ENCODE measurements at places on chromosomes 7 and 10.

DNA sequence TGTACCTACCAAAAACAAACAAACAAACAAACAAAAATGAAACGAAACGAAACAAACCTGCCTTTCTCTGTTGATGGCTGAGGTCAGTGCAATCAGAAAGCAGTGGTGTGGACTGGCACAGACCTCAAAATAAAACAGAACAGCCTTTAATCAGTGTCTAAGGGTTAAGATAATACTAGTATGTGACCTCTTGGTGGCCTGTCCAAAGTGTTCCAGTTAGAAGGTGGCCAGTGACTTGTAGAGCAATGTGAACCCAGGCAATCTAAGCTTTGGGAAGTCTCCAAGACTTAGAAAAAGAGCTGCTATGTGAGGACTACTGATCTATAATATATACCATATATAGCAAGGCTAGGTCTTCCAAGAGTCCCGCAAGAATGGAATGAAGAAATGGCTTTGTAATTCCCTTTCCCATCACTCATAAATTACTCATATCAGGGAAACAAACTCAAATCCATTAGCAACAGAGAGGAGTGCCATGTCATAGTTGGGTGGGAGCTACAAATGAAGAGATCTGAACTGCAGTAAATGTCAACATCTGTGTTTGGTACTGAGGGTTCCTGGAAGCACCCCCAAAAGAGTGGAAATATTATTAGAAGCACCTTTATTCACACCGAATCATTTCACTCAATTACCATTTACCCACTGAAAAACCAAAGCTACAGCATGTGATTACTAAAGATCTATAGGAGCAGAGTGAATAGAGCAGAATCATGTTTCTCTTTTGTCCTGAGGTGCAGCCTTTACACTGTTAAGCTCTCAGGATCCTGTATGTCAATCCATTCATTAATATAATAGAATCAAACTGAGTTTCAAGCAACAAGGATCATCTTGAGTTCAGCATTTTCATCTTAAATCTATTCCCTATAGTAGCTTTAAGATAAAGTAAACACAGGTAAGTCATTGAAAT lies 28.0 kb downstream of the ABLIM1 start:
- DNase-seq = no peak

DNA sequence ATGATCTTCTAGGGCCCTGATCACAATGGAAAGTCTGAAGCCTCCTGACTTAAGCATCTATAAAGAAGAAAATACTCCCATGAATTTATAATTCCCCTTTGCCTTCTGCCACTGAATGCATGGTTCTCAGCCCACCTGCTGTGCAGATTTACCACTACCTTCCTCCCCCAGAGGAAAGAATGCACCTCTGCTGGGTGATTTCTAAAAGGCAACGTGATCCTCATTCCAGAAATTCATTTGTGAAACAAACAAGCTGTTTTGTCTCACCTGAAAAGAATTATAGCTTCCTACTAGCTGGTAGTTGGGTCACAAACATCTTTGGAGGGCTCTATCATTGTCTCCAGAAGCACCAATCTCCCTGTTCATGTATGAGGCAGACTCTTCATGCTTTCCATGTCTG lies 320.2 kb downstream of the CDC14C start:
- DNase-seq = no peak

DNA sequence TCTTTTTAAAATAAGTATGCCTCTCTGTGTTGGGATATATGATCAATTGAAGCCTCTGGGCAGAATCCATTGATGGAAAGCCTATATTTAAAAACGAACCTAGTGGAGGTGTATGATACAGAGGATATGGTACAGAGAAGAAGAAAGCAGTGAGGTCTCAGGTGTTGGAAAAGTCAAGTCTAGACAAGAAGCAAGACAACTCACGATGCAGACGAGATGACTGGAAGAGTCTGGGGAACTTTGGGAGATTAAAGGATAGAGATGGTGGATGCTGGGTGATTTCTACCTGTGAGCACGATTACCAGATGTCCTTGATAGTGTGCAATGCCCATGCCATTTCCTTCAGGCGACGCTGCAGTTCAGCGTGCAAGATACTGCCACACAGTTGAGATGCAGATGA lies 524.7 kb upstream of the GALNT17 start:
- no peak for DNase-seq

GRCh38 chr10:64733980-64734379 lies 1212.8 kb downstream of the REEP3 start:
- no peak for DNase-seq

DNA sequence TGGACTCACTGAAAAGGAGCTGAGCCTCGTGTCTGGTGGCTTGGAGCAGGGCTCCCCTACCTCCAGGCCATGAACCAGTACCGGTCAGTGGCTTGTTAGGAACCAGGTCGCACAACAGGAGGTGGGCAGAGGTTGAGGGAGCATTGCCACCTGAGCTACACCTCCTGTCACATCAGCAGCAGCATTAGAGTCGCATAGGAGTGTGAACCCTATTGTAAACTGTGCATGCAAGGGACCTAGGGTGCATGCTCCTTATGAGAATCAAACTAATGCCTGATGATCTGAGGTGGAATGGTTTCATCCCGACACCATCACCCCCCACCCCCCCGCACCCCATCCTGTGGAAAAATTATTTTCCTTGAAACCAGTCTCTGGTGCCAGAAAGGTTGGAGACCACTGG lies 50.4 kb downstream of the TSPAN15 start:
- DNase-seq = no peak

- no peak for DNase-seq
These were observed 116.2 kb upstream of the AFAP1L2 start for GRCh38 chr10:114520453-114520852.

GRCh38 chr7:157347217-157347904 lies 10.6 kb downstream of the DNAJB6 start:
- DNase-seq = no peak

DNA sequence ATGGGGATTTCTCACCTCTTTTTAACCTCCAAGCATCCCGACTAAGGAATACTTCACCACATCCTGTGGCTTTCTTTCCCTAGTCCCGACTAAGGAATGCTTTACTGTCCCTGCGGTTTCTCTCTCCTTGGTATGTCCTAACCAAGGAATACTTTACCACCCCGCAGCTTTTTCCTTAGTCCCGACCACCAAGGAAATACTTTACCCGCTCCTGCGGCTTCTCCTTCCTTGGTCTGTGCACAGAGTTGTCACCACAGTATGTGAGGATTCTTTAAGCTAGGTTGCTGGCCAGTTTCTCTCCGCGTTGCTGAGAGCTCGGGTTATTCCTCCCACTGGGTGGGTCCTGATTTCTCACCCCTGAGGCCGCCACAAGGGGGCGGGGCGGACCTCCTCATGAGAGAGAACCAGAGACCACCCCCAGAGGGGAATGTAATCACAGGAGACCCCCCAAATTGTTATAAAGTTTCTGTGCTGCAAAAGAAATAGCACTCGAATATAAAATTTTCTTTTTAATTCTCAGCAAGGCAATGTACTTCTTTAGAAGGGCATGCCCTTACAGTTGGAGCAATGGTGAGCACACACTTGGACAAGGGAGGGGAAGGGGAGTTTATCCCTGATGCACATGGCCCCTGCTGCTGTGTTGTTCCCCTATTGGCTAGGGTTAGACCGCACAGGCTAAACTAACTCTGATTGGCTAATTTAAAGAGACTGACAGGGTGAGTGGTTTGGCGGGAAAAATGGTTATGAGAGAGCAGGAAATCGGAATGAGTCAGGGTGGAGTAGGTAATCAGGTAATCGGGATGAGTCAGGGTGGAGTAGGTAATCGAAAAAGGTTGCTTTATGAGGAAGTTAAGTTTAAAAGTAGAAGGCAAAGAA lies 12.8 kb downstream of the SUGCT start:
- DNase-seq = no peak

DNA sequence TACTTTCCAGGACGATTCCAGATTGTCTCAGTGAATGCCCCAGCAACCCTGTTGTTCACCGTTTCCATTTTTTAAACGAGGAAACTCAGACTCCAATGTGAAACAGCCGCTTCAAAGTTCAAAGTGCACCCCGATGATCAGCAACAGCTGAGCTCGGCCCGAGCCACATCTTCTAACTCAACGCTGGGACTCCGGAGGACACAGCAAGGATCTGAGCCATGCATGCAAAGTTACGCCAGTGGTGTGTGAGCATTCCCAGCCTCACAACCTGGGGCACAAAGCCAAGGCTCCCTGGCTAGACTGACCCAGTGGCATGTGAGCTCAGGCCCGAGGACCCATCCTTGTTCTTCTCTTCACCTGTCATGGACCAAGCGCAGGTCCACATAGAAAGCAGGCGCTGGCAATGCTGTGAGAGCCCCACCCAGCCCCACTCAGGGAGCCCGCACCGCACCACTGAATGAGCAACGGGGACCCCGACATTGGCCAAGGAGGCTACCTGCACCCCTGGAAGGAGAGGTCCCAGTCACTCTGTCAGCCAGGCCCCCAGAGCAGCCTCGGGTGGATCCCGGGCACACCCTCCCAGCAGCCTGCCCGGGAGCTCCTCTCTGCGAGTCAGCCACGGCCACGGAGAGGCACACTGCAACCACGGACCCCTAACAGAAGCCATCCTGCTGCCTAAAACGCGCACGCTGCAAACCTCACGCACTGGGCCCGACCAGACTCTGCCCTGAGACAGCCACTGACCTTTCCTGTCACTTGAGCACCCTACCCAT lies 82.9 kb downstream of the MAD1L1 start:
- no peak for DNase-seq
